ENCODE measurements at places on chromosomes 1 and 21. TPM values are rescaled to one million over a fixed set of nuclear protein-coding genes. Genes with fewer than 3 reads are reported as not detected.
A peak's percentile ranks its signal among the peaks of the same experiment; 100 is the strongest.

DNA sequence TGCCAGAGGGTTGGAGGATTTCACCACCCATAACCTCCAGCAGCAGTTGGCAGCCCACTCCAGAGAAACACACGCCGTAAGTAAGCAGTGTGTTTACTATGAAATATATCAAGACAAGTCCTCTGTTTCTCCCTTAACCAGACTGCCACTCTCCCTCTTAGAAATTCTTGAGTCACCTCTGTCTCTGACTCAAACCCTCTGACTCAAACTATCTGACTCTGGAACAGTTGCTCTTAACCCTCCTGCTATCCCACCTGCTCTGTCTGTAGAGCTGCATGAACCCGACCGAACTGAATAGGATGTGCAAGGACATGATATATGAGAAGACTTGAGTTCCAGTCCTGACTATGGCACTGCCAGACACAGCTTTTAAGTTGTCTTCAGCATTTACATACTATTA, 14.1 kb downstream of the INPP5B start:
- no peak for DNase-seq

DNA sequence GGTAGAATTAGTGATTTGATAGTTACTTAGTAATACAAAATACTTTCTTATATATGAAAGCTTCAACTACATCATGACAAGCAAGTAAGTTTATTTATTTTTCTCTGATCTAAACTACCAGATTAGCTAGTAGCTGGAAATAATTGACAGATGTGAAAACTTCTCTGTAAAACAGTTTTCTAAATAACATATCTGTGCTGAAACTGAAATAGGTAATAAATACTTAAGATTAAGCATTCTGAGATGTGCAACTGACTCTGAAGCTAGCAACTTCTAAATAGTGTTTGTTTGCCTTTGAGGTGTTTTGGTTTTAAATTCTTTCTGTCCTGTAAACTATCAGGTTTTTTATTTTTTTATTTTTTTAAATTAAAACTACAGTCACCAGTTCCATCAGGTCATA, 18.5 kb upstream of the LHX8 start:
- no peak for DNase-seq

DNA sequence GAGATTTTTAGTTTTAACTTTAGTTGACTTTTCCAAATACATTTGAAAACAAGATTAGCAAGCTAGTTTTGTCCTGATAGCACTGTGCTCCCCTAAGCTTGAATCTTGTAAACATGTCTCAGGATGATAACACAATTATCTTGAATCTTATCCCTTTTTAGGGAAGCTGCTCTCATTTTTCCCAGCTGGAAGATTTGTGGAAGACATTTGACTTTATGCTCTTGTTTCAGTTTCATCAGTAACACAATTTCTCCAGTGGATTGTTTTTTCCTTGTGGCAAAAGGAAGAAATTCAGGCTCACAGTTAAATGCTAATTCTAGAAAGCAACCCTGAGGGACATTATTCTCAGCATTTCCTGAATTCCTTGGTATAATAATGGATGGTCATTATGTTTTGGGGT, 88.8 kb downstream of the CDC7 start:
- DNase-seq = no peak

Gene CD5L
- total RNA-seq = not detected

- DNase-seq = no peak
These were observed 9.4 kb downstream of the IL23R start for GRCh38 chr1:67175530-67176087.

Gene GBP3
- 8.4 TPM for total RNA-seq

DNA sequence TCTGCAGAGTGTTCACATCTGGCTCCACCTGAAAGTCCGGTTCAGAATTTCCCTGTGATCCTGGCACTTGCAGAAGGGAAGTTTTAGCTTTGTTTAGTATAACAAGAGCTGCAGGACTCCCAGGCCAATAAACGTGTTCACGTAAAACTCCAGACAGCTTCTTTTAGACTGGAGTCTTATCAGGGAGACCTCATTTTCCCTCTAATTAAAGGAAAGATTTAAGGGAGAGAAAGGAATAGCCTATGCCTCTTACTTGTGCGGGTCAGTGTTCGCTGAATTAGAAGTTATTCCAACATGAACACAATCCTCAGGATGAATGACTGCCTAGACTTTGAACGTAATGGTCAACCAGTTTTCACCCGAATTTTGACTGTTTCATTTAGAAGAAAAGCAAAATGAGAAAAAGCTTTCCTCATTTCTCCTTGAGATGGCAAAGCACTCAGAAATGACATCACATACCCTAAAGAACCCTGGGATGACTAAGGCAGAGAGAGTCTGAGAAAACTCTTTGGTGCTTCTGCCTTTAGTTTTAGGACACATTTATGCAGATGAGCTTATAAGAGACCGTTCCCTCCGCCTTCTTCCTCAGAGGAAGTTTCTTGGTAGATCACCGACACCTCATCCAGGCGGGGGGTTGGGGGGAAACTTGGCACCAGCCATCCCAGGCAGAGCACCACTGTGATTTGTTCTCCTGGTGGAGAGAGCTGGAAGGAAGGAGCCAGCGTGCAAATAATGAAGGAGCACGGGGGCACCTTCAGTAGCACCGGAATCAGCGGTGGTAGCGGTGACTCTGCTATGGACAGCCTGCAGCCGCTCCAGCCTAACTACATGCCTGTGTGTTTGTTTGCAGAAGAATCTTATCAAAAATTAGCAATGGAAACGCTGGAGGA, 202.1 kb upstream of the SGIP1 start:
- peak; percentile 58 for DNase-seq

DNA sequence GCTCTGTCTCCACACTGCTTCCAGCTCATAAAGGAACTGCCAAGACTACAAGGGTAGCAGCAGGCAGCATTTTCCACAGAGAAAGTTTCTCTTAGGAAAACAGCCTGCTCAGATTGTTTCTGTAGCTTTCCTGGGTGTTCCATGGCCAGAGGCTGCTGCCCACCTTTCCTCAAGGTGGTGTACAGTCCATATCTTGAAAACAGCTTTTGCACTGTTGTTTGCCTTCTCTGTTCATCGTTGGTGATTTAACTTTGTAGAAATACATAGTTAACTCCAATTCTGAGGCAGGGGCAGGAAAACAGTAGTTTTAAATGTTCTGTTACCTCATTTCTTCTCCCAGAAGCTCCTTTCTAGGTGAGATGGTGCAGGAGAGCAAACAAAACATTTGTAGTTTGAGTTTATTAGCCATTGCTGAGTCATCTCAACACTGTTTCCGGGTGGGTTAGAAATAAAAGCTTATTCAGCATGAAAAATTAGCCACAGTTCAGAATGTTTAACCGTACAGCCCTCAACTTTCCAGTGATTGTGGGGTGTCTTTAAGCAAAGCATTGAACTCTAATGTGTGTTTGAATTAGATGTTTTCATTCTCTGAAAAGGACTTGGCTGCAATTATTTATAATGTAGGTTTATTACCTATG, 41.7 kb downstream of the DIP2A start:
- no peak for DNase-seq

GRCh38 chr1:40439247-40439646, 11.0 kb upstream of the ZFP69B start:
- no peak for DNase-seq

Gene TSSK3
- total RNA-seq = 0.33 TPM

GRCh38 chr1:198212675-198213074, 55.9 kb downstream of the NEK7 start:
- no peak for DNase-seq

GRCh38 chr21:20646431-20647165, 351.6 kb upstream of the NCAM2 start:
- no peak for DNase-seq
